ENCODE measurements at places on chromosomes 7 and 10. TPM values are rescaled to one million over a fixed set of nuclear protein-coding genes. Genes with fewer than 3 reads are reported as not detected.
A peak's percentile ranks its signal among the peaks of the same experiment; 100 is the strongest.

CPXM2 gene
- total RNA-seq, result not detected

PAPOLB gene
- total RNA-seq, result not detected

C10orf53 gene
- 0.16 TPM for total RNA-seq

GRCh38 chr7:138666385-138666784, 34.8 kb downstream of the SVOPL start:
- H3K4me1 ChIP-seq, result peaks cover 35% of the 10 kb centered on the region
- no peaks in the 10 kb centered on the region for H3K36me3 ChIP-seq
- no peak overlapping the region for H3K27ac ChIP-seq
- peaks cover 45% of the 10 kb centered on the region for H3K27me3 ChIP-seq

DNA sequence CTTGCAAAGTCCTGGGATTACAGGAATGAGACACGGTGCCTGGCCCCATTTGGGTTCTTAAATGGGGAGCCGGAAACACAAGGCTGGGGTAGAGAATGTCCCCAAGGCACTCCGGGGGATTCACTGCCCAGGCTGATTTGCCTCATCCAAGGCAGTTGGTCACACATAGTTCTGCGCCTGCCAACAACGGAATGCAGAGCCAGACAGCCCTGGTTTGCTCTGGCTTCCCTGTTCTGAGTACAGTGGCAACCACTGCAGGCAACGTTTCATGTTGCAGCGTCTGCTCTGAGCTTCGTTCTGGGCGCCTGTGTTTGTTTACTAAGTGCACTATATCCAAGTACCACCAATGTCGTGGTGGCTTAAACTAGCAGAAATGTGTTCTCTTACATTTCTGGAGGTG, 61.7 kb upstream of the C1QL3 start:
- peaks cover 9% of the 10 kb centered on the region for H3K27me3 ChIP-seq
- H3K4me1 ChIP-seq, result no peaks in the 10 kb centered on the region
- no peak for DNase-seq
- H3K36me3 ChIP-seq, result no peaks in the 10 kb centered on the region
- no peak overlapping the region for H3K4me3 ChIP-seq

DNA sequence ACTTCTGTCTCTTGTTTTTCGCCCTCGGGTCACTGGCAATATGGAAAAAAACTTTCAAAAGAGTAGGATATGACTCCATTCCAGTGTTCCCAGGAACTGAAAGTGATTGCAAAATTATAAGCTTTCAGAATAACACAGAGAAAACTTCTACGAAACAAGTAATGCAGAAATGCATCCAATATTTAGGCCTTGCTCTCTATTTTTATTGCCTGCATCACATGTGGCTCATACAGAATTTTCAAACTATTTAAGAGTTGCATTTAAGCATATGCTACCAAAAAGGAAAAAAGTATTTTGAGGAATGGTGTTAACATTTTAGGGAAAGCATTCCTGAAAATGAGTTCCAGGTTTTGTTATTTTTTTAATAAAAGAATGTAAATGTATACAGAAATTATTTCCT, 228.0 kb downstream of the CACNB2 start:
- DNase-seq, result no peak
- H3K27me3 ChIP-seq, result no peaks in the 10 kb centered on the region
- no peak overlapping the region for H3K4me3 ChIP-seq

DNA sequence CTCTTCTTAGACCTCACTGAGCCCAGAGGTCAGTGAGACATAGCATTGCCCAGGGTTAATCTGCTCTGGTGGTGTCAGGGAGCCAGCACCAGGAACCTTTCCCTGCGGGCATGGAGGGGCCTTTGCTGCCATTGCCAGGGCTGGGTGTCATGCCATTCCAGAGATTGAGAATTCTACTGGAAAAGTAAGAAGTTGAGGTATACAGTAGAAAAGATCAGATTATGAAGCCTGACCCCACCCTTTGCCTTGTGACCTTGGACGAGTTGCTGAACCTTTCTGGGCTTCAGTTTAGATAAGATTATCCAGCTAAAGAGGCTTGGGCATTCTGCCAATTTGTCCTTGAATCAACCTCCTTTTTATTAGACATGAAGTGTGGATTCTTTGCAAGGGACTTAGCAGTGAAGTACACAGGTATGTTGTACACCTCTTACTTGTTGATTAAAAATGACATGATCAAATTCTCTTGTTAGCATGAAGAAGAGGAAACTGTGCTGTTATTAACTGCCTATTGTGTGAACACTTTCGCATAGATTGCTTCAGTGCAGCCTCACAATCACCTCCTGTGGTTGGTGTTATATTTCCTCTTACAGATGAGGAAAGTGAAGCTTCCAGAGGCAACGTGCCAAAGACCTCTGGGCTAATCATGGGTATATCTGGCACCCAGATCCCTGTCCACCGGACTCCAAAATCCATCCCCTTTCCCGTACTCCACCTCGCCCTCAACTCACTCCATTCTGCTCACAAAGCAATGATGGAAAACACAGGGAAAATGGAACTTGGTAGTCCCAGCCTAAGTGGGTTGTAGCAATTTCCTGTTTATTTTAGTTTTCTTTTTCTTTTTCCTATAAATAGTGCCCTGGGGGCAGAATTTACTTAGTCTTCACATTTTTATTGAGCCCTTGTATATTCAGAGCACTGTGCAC, 151.3 kb downstream of the CAMK1D start:
- peaks cover 7% of the 10 kb centered on the region for H3K4me1 ChIP-seq
- no peak for DNase-seq
- H3K4me3 ChIP-seq, result no peak overlapping the region
- H3K36me3 ChIP-seq, result no peaks in the 10 kb centered on the region
- H3K27me3 ChIP-seq, result peaks cover 5% of the 10 kb centered on the region

- peak overlapping the region; percentile 30 for H3K27ac ChIP-seq
- H3K4me1 ChIP-seq, result peaks cover 2% of the 10 kb centered on the region
- no peak for DNase-seq
- H3K36me3 ChIP-seq, result peaks cover 66% of the 10 kb centered on the region
- H3K27me3 ChIP-seq, result no peaks in the 10 kb centered on the region
- no peak overlapping the region for H3K4me3 ChIP-seq
Measured at GRCh38 chr7:116911801-116912200, 41.5 kb upstream of the ST7 start.

GRCh38 chr10:22486431-22486830, 141.1 kb downstream of the SPAG6 start:
- H3K27me3 ChIP-seq, result peaks cover 20% of the 10 kb centered on the region
- no peak overlapping the region for H3K4me3 ChIP-seq
- no peak overlapping the region for H3K27ac ChIP-seq
- H3K4me1 ChIP-seq, result peaks cover 15% of the 10 kb centered on the region

- no peak for DNase-seq
- no peaks in the 10 kb centered on the region for H3K27me3 ChIP-seq
- H3K4me1 ChIP-seq, result no peaks in the 10 kb centered on the region
- no peak overlapping the region for H3K27ac ChIP-seq
- H3K4me3 ChIP-seq, result no peak overlapping the region
- H3K36me3 ChIP-seq, result no peaks in the 10 kb centered on the region
Measured at GRCh38 chr10:1488970-1489548, 248.3 kb downstream of the ADARB2 start.

DNA sequence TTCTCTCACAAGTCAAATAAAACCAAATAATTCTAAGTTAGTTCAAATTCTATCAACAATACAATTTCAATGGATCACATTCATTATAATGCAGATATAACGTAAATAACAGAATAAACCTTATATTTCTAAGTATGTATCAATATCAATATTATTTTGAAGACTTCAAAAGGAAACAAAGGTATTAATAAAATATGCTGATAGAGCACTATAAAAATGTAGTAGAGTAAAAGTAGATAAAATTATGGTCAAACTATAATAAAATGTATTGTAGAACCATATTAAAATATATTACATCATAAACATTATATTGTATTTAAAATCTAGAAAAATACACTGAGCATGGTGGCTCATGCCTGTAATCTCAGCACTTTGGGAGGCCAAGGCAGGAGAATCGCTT, 23.5 kb upstream of the NRCAM start:
- H3K36me3 ChIP-seq, result peaks cover 24% of the 10 kb centered on the region
- H3K27me3 ChIP-seq, result no peaks in the 10 kb centered on the region
- no peaks in the 10 kb centered on the region for H3K4me1 ChIP-seq
- no peak overlapping the region for H3K4me3 ChIP-seq
- H3K27ac ChIP-seq, result no peak overlapping the region

DNA sequence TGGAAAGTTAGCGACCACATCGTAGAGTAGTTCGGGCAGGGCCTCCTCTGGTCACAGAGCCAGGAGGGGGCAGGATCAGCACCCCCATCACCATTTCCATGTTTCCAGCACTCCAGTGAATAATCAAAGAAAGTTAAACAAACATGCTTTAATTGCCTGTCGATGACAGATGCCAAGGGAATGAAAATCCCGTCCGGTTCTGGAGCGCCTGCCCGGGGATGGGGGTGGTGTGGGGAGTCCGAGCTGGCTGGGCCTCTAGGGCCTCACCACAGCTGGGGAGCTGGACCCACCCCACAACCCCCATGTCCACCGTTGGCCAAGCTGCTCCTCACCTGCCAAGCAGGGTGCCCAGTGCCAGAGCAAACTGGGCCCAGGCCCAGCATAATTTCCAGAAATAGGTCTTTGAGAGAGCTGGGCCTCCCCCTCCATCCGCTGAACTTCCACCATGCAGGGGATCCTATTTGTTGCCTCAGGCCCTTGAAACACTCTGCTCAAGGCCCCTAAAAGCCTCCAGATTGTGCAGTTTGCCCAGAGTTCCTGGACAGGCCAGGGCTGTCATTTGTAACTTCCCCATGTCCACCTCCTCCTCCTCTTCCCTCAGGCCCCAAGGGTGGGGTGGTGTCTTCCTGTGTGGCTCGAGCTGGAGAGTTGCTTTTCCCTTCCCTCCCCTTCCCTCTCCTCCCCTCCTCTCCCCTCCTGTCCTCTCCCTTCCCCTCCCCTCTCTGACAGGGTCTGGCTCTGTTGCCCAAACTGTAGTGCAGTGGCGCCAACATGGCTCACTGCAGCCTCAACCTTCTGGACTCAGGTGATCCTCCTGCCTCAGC, 101.0 kb downstream of the MYL10 start:
- DNase-seq, result no peak
- H3K4me1 ChIP-seq, result no peaks in the 10 kb centered on the region
- no peak overlapping the region for H3K27ac ChIP-seq
- H3K27me3 ChIP-seq, result no peaks in the 10 kb centered on the region

GRCh38 chr7:92813390-92814024, 22.9 kb downstream of the CDK6 start:
- no peak for DNase-seq
- H3K27ac ChIP-seq, result peak overlapping the region; percentile 98
- peaks cover 72% of the 10 kb centered on the region for H3K4me1 ChIP-seq
- peak overlapping the region; percentile 64 for H3K4me3 ChIP-seq
- no peaks in the 10 kb centered on the region for H3K27me3 ChIP-seq
- peaks cover 69% of the 10 kb centered on the region for H3K36me3 ChIP-seq

- no peak for DNase-seq
- H3K36me3 ChIP-seq, result peaks cover 66% of the 10 kb centered on the region
- peaks cover 18% of the 10 kb centered on the region for H3K4me1 ChIP-seq
- no peak overlapping the region for H3K4me3 ChIP-seq
- H3K27me3 ChIP-seq, result no peaks in the 10 kb centered on the region
Measured at GRCh38 chr10:74072503-74072902, 74.6 kb downstream of the VCL start.

DNA sequence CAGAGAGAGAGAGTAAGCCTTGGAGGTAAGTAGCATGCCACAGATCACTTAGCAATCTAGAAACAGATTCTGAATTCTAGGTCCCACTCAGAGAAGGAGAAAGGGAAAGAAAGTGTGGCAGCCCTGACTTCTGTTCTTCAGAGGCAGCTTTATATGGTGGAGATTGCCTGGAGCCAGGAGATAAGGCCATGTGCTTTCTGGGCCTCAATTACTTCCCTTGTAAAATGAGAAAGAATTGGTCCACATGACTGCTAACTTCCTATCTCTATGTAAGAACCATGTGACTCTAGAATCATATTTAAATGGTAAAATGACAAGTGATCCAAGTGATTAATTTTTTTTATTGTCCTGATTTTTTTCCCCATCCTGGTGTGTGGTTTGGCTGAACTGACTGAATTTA, 64.1 kb downstream of the HHEX start:
- H3K27ac ChIP-seq, result no peak overlapping the region
- H3K4me1 ChIP-seq, result peaks cover 14% of the 10 kb centered on the region
- no peaks in the 10 kb centered on the region for H3K36me3 ChIP-seq
- peaks cover 5% of the 10 kb centered on the region for H3K27me3 ChIP-seq
- H3K4me3 ChIP-seq, result no peak overlapping the region
- DNase-seq, result no peak

GRCh38 chr10:21894648-21895342, 108.7 kb downstream of the DNAJC1 start:
- no peak overlapping the region for H3K27ac ChIP-seq
- H3K36me3 ChIP-seq, result peaks cover 39% of the 10 kb centered on the region
- H3K4me1 ChIP-seq, result peaks cover 13% of the 10 kb centered on the region
- no peak for DNase-seq

DNA sequence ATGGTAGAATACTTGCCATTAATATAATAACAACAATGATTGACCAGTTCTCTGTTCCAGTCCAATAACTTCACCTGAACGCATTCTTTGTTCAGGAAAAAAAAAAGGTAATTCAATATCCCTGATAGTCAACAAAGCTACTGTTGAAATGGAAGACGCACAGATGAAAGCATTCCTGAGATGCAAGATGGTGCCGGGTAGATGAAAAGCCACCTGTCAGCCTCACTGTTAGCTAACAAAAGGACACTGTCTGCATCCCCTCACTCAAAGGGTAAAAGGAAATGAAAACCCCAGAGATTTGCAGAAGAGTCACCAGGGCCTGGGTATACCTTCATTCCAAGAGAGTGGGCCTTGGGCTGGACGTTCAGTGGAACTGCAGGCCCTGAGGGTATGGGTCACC, 357.4 kb downstream of the PLXNA4 start:
- no peak overlapping the region for H3K4me3 ChIP-seq
- H3K27me3 ChIP-seq, result no peaks in the 10 kb centered on the region
- no peaks in the 10 kb centered on the region for H3K36me3 ChIP-seq

DNA sequence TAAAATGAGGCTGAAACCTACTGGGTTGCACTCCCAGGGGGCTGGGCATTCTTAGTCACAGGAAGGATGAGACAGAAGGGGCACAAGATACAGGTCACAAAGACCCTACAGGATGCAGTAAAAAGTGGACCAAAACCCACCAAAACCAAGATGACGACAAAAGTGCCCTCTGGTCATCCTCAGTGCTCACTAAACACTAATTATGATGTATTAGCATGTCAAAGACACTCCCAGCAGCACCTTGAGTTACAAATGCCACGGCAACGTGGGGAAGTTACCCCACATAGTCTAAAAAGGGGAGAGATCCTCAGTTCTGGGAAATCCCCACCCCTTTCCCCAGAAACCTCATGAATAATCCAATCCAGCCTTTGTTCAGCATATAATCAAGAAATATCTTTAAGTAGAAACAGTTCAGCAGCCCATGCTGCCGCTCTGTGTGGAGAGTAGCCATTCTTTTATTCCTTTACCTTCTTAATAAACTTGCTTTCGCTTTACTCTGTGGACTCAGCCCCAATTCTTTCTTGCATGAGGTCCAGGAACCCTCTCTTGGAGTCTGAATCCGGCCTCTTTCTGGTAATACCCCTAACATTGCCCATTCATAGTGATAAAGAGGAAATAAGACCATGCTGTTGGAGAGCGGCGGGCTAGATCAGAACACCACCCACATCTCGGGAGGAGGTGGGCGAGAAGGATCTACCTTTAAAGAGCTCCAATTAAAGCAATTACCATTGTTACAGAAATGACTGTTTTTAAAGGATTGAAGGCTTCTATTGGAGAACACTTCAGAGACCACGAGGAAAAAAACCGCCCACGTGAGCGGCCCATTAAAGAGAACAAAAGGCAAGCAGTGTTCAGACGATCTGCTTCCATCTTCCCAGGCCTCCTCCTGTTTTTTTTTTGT, 170.9 kb downstream of the USP6NL start:
- peak overlapping the region; percentile 9 for H3K4me3 ChIP-seq
- H3K4me1 ChIP-seq, result peaks cover 10% of the 10 kb centered on the region
- no peaks in the 10 kb centered on the region for H3K36me3 ChIP-seq
- H3K27ac ChIP-seq, result peak overlapping the region; percentile 53
- no peaks in the 10 kb centered on the region for H3K27me3 ChIP-seq
- no peak for DNase-seq
